ENCODE measurements at places on chromosomes 6 and 20.
A peak's percentile ranks its signal among the peaks of the same experiment; 100 is the strongest.

DNA sequence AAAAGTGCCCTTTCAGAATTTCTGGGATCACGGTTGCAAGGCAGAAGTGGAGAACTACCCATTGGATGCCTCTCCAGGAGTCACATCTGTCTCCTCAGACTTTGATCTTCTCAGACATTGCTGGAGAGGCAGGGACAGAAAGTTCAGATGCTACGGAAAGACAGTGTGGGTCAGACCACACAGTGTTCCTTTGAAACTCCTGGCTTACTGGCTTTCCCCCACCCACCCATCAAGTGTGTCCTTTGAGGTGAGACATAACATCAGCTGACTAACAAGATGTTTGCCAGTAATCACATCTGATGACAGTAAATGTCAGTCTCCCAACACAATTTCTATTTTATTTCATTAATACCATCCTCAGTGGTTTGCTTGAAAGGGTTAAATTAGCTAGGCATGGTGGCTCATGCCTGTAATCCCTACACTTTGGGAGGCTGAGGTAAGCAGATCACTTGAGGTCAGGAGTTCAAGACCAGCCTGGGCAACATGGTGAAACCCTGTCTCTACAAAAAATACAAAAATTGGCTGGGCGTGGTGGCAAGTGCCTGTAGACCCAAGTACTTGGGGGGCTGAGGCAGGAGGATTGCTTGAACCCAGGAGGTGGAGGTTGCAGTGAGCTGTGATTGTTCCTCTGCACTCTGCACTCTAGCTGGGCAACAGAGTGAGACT, 67.2 kb upstream of the SNX9 start:
- peak; percentile 78 for DNase-seq

DNA sequence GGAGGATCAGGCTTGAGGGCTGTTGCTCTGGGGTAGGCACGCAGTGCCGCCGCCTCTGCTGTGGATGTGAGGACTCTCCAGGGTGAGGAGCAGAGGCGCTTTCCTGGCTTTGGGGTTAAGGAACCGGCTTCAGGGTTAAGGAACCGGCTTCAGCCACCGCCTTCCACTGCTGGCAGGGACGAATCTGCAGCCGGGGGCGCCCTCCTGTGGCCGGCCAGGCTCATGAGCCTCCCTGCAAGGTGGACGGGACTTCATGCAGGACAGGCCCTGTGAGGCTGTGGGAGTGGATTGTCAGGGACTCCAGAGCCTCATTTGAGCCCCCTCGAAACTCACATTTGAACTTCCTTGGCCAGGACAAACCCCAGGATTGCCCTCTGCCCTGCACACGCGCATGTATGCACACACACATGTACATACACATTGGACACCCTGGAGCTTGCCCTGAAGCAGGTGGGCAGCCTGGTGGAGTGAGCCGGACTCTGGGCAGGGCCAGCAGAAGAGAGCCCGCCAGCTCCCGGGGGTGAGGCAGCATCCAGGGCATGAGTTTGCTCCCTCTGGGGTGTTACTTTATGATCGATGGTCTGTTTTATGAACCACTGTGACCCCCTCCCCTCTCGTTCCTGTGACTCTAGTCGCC, 146.9 kb downstream of the PHACTR3 start:
- no peak for DNase-seq

DNA sequence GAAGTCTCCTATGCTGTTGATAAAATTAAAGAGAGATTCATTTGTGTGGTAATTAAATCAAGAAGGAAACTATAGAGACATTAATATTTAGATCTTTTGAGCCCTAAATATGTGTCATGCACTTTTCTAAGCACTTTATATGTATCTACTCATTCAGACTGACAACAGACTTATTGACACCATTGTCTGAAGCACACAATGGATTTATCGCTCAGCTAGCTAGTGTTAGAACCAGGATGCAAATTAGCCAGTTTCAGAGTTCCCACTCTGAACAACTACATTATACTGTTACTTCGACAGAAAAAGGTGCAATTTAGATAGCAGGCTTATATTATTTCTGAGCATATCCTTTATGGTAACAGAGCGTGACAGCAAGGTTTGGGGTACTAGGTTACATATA, 27.7 kb upstream of the KIAA0408 start:
- no peak for DNase-seq

DNA sequence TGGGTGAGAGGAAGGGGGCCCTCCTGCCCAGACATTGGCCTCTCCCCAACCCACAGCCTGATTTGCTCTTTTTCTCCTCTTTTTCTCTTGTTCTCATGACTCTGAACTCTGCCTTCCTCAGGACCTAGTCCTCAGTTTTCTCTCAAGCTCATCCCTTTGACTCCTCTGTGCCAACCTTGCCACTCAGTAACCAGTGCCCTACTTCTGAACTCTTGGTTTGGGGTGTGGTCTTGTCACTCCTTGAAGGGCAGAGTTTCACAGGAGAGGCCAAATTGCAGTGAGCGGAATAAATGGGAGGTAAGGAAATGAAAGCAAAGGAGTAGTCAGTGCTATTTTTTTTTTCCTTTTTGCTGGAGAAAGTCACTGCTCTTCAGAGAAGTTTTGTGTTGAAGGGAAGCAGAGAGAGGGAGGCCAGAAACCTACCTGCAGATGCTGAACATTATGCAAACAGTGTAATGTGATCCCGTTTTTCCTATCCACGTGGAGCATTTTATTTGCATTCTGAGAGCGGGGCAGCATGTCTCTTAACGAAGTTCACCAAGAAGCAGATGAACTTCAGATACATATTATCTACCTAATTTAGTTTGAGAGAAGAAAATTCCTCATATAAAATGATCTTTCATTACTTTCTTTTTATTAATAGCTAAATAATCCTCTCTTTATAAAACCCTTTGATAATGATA, 26.9 kb downstream of the CFAP61 start:
- no peak for DNase-seq

DNA sequence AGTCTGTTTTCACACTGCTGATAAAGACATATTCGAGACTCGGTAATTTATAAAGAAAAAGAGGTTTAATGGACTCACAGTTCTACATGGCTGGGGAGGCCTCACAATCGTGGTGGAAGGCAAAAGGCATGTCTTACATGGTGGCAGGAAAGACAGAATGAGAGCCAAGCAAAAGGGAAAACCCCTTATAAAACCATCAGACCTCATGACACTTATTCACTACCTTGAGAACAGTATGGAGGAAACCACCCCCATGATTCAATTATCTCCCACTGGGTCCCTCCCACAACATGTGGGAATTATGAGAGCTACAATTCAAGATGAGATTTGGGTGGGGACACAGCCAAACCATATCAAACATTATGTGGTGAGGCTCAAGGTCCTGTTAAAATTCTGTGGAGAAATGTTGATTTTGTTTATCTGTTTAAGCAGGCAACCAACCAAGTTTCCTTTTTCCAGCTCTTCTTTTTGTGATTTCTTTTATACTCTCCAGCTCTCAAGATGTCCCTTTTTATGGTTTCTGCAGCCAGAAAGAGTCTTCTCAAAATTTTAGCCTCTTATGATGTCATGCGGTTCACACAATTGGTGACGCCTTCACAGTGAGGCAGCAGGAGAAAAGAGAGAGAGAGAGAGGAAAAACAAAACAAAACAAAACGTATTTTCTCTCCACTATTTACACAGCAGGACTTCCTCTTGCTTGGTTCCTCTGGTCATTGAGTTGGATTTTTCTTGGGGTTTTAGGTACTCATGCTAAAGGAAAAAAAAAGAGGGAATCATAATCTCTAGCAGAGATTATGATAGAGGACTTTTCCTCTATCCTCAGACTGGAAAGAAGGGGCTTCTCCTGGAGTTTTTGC, 18.0 kb downstream of the AIG1 start:
- no peak for DNase-seq

- DNase-seq, result no peak
Measured at GRCh38 chr6:18362058-18362561, 25.0 kb upstream of the RNF144B start.

- no peak for DNase-seq
Measured at GRCh38 chr6:132456700-132457143, 55.4 kb upstream of the MOXD1 start.

DNA sequence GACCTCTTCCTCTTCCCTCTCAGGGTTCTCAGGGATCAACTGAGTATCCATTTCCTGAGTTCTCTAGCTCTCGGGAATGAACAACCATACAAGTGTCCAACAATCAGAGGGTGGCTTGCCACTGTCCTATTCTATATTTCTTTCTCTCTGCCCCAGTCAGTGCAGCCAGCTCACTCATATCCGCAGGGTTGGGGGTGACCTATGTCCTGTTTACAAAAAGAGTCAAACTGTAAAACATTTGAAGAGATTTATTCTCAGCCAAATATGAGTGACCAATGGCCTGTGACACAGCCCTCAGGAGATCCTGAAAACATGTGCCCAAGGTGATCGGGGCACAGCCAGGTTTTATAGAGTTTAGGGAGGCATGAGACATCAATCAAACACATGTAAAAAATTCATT, 10.8 kb upstream of the BTN3A2 start:
- no peak for DNase-seq

- no peak for DNase-seq
Measured at GRCh38 chr20:21698494-21699215, 6.8 kb upstream of the PAX1 start.

DNA sequence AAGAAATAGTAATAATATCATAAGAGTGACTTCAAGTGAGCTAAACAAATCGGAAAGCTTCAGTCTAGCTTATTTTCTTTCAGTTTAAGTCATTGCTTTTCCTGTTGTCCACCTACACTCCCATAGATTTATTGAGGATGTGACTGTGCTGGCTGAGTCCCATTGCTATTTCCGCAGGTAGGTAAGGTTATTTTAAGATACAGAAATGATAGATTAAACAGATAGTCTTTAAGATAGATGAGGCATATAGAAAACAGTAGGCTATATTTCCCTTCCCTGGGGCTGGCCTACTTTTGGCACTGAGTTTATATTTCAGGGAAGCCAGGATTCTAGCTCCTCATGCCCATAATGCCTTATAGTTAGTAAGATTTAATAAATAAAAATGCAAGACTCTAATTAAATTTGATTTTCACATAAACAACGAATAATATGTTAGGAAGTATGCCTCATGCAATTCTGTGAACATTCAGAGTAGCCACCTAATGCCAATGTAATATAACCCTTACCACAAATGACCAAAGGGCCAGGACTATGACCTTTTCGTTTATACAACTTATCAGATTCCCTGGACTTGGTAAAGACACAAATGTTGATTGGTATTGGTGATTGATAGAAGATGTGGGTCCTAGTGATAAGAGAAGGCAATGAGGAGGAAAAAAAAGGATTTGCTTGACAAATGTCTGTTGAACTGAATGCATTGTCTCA, 1079.3 kb downstream of the EPHA7 start:
- no peak for DNase-seq

DNA sequence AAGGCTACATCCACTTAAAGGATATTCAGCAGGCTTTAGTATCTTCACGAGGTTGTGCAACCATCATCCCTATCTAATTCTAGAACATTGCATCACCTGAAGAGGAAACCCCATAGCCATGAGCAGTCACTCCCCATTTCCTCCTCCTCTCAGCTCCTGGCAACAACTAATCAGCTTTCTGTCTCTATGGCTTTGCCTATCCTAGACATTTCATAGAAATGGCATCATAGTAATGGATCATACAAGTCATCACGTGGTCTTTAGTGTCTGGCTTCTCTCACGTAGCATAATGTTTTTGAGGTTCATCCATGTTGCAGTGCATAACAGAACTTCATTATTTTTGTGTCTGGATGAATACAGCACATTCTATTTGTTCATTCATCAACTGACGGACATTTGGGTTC, 20.5 kb downstream of the SNAI1 start:
- no peak for DNase-seq

DNA sequence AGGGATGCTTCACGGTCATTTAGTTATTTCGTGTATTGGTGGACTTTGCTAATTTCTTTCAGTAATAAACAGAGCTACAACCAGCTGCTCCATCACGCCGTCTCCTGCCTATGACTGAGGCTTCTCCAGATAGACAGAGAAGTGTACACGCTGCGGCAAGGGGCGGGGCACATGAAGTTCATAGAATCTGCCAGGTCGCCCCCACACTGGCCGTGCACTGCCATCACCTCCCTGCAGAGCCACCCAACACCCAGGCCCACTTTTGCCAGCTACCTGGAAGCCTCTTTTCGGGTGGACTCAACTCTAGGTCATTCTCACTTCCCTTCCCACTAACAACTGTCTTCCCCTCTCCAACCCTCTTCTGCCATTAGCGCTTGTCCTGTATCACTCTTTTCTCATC, 88.4 kb downstream of the SULF2 start:
- DNase-seq, result no peak

- DNase-seq, result no peak
Measured at GRCh38 chr20:36728986-36729385, 16.9 kb downstream of the NDRG3 start.

DNA sequence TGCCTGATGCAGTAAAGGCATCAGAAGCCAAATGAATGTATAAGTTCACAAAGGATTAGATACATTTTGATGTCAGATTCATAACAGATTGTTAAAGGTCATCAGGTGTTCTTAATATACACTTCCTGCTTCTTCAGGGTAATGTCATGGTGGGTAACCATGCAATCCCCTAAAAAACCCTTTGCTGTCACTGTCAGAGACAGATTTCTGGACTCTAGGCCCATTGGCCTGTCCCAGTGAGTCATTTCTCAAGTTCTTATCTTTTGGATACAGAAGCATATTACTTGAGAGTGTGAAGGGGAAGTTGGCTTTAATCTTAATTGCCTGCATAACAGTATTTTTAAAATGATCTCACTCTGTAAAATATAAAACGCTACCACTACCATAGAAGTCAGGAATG, 895.6 kb upstream of the MAP3K7 start:
- DNase-seq, result no peak

- DNase-seq, result no peak
Measured at GRCh38 chr6:151592449-151593159, 98.8 kb downstream of the CCDC170 start.

DNA sequence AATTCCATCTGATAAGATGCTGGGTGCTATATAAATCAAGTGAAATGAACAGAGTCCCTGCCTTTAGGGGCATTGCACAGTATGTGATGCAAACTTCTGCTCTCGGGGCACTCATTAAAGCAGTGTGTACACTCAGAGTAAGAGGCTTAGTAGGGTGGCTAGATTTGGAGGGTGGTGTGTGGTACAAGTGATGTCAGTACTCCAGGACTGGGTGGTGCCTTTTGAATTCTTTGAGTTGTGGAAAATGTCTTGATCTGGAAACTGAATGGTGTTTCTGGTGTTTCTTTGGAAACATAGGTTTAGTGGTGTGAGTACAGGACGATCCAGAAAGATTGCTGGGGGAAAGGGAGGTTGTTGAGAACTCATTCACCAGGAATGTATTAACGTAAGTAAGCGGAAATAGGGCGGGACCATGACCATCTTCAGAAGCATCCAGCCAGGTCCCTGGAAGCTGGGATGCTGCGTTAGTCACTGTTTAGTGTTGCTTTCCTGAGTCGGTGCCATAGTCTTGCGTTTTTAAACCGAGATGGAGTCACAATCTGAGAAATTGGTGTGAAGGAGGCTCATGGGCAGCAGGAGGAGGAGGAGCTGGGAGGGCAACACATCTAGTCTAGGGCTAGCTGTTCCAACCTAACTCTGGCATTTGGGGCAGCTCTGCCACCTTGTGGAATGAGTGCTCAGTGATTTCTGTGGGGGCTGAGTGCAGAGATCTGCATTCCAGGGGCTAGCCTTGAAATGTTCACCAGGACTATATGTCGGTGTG, 70.3 kb downstream of the SCAND1 start:
- DNase-seq, result peak; percentile 60

Measured in activated CD4-positive, alpha-beta T cell treated with anti-CD3 and anti-CD28 coated beads for 4 hours (primary cell).